NCI-H2081 treated with DMSO at 0.1 percent for 48 hours (cell line): ENCODE measurements at places on chromosomes 12 and 14.
A peak's percentile ranks its signal among the peaks of the same experiment; 100 is the strongest.

DNA sequence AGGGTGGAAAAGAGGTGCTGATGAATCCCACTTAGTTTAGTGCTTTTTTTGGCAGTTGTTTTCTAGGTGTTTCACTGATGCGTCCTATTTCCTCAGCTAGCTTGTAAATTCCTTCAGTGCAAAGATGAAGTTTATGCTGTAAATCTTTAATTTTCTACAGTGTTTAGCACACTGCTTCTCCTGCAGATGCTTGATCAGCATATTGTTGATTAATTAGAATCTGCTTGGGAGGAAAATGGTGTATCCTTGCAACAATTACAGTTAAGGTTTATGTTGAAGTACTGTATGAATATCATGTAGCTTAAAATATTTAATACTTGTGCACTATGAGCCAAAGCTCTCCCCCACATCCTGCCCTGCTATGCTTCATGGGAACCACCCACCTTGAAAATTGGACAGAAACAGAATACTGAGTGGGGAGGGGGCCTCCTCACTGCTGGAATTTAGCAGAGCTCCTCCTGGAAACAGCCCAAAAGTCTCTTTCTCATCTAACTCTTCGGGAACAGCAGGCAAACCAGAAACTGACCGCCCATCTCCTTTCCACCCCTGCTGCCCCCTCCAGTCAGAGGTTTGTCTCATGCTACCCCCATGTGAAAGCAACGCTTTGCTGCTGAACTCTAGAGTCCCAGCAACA is 20.3 kb upstream of the DHRS4 start:
- no peak for DNase-seq

GRCh38 chr12:45502481-45503128 is 226.9 kb upstream of the ARID2 start:
- no peak for DNase-seq

DNA sequence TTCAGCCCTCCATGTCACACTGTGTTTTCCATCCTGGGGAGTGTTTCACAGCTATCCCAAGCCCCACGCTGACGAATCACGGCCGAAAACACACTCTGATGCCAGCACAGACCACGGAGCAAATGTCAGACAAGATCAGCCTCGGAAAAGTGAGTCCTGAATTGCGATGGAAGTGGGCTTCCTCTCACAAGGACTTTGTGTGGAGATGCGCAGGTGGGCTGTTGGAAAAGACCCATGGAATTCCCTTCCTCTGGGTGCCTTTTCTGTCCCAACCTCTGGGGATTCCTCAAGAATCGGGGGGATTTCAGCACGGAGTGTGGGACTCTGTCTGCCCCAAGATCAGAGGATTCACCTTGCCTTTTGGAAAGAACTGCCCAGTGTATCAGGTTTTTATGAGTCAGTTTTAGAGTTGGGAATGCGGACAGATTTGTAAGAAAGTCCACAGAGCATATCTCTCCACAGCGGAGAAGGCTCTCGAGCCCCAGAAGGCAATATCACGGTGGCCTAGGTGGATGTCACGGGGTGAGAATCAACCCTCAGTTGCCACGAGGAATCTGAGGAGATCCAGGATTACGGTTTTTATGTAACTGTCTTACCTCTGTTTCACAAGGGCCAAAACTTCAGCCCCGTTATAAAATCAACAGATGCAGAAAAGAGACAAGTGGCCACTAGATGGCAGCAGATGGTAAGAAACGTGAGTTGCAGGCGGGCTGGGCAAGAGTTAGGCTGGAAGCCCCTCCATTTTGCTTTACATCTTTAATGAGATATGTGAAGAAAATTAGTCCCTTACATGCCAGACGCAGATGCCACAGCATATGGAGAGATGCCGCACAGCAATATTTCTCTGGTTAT is 201.9 kb downstream of the DAD1 start:
- DNase-seq = no peak

DNA sequence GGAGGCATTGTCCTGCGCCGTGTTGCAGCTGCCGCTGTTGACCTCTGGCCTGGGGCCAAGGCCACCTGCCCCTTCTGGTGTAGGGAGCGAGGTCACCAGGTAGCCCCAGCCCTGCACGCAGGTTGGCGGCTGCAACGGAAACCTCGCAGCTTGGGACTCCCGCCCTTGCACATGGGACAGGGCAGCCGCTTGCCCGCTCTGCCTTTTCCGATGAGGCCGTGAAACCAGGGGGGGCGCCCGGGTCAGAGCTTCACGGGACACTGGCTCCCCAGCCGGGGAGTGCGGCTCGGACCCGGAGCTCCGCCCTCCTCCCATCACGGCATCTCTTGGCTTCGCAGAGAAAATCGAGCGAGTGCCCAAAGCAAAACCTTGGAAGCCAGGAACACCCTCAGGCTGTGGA is 25.4 kb downstream of the DNAH10 start:
- no peak for DNase-seq

GRCh38 chr12:9731797-9732196 is 1.1 kb downstream of the CLECL1 start:
- DNase-seq = no peak

DNA sequence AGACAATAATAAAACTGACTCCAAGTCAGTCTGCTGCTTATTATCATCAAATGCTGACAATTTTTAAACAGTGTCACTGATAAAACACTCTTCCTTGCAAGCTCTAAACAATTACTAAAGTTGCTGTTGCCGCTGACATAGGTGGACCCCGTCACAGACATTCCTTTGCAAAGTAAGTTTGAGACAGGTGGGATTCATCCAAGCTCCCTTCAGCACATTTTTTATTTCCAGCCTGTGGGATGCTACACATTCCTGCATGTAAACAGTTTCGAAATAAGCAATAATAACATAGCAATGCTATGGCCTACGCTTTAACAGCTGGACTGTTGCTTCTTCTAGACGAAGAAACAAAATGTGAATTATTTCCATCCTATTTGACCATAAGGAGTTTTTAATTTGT is 85.4 kb upstream of the HIF1A start:
- DNase-seq = no peak

- DNase-seq = no peak
Measured at GRCh38 chr12:104133866-104134265, 4.1 kb downstream of the NFYB start.

DNA sequence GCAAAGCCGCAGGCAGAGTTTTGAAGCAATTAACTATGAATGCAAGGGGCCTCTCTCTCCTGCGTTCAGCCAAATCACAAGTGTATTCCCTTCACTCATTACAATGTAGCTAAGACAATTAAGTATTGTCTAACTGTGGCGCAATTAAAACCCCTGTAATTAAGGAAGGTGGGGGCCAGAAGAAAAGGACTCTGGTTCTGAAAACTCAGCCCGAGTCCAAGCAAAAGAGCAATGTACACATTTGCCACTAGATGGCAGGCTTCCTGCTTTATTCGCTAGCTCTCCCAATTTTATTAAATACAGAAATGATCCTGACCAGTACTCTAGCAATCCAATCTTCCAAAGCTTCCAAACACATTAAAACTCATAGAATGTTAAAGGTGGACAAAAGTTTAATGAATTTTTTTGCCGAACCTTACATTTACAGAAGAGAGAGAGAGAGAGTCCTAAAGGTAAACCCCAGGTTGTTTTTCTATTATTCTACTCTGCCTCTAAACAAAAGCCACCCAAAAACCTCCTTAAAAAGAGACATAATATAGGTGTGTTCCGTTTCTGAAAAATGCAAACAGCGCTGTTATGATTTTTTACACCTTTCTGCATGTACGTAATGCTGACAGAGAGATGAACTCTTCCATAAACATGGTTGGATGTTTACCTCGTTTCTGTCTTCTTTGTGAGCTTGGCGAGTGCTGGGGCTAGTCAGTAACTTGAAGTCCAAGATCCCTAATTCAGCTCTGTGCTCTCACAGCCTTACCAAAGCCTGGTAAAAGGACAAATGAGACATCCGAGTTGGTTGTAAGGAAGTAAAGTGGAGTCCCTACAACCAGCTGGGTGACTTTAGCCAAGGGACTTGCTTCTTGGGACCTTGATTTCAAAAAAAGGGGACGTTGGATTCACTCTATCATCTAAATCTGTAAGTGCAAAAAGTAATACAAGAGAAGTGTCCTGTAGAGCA is 50.9 kb upstream of the VASH1 start:
- DNase-seq = no peak

GRCh38 chr12:20489645-20490044 is 121.3 kb downstream of the PDE3A start:
- no peak for DNase-seq

DNA sequence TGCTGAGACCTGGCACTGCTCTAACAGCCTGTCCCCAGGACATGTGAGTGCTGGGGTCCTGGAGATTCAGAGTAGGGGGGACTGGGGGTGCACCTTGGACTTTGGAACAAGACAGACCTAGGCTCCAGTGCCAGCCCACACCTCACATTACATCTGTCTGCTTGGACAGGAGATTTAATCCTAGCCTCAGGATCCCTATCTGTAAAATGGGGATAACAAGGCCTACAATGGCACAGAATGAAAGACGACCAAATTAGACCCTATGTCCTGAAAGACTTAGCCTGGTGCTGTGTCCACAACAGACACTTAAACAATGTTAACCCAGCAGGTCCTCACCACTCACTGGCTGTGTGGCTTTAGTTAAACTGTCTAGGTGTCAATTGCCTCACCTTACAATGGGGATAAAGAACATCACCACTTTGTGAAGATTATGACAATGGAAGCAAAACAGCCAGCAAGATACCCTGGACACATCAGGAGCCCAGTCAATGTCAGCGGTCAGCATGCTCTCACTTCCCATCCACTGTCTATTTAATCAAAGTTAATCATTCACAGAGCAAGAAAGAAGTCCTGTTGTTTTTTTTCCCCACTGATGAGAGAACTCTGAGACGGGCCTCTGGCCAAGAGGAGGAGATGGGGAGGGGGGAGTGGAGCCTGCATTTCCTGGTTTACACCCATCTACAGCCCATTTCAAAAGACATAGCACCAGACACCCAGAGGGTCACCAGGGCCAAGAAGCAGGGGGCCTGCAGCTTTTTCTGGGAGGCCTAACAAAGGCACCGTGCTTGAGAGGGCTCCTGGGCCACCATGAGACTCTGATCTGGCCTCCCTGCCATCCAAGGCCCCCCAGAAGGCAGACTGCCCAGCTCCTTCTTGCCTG is 40.6 kb downstream of the ACTN1 start:
- no peak for DNase-seq

GRCh38 chr14:22886500-22887259 is 3.7 kb downstream of the REM2 start:
- DNase-seq = no peak

- no peak for DNase-seq
Measured at GRCh38 chr12:43807386-43807785, 1.3 kb upstream of the TWF1 start.

DNA sequence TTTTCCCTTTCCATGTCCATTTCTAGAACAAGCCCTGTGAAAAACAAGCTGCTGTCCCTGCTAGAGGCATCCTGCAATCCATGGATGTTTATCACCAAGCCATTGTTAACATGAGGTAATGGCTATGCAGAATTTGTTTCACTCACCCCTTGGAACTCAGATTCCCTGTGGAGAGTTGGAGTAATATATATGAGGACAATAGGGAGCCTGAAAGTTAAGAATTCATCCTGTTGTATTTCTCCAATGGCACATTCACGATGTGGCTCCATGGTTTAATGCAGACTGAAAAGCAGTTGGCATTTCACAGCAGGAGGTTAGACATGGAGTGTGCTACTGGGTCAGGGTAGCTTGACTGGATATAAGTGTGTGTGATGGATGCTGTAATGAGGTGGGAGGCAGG is 32.4 kb downstream of the GPR65 start:
- no peak for DNase-seq

GRCh38 chr14:85483037-85483436 is 46.9 kb upstream of the FLRT2 start:
- no peak for DNase-seq

DNA sequence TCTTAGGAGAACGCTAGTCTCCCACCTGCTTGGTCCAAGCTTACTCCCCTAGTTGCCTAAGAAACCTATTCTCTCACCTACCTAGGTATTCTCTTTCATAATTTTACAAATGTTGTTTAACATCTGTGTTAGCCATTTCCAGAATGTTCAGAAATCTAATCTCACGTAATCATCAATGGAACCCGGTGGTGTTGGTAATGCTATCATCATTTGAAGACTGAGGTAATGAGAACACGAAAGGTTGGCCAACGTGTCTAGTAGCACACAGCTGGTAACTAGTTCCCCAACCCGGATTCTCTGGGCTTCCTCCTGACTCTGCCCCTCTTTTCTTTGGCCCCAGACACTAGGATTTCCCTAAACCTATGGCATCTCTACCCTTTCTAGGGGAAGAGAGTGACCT is 43.8 kb upstream of the EMP1 start:
- DNase-seq = no peak

GRCh38 chr14:54329082-54329695 is 67.6 kb upstream of the CDKN3 start:
- DNase-seq = no peak

- no peak for DNase-seq
Measured at GRCh38 chr14:102373110-102373509, 10.4 kb downstream of the TECPR2 start.

DNA sequence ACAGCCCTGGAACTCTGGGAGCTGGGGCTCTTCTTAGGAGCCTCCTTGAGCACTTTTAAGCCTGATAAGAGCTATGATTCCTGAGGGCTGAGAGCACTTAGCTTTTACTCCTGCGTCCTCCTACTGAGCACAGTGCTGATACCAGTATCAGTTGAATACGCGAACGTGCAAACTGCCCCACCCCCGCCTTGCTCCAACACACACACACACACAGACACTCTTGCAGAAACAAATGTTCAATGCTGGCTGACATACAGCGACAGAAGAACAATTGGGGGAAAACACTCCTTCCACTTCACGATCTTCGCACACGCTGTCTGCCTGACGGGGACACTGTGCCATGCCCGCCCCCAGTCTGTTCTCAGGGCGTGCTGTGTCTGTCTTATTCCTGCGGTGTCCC is 57.2 kb upstream of the DLK1 start:
- no peak for DNase-seq

- DNase-seq = no peak
Measured at GRCh38 chr12:56299308-56299852, 750 bp downstream of the CS start.

GRCh38 chr14:59359431-59360124 is 105.6 kb downstream of the GPR135 start:
- no peak for DNase-seq

DNA sequence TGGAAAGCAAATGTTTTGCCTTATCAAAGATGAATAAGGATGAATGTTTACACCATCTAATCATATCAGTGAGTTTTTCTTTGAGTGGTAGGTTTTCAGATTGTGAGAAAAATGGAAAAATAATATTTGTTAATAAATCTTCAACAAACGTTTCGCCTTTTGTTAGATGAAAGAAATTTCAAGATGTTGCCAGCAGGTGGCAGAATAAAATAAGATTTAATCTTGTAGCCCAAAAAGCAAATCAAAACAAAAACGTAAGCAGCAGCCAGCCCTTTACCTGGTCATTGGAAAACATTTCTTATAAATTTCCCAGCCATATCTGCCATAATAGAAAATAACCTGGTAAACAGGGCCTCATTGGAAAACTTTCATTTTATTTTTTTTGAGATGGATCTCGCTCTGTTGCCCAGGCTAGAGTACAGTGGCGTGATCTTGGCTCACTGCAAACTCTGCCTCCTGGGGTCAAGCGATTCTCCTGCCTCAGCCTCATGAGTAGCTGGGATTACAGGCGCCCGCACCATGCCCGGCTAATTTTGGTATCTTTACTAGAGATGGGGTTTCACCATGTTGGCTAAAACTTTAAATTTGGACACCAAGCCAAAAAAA is 15.4 kb upstream of the TMEM120B start:
- DNase-seq = peak; percentile 54

- DNase-seq = no peak
Measured at GRCh38 chr14:46306267-46306666, 345.3 kb downstream of the RPL10L start.

- no peak for DNase-seq
Measured at GRCh38 chr14:75972801-75973421, 8.9 kb downstream of the TGFB3 start.

- DNase-seq = no peak
Measured at GRCh38 chr14:80955416-80955941, at the start of gene TSHR. TSS of gene TSHR (plus strand) at chr14:80955621. CDS start at chr14:80955681, 60 bp downstream.
